ENCODE measurements at places on chromosomes 13 and 19.

DNA sequence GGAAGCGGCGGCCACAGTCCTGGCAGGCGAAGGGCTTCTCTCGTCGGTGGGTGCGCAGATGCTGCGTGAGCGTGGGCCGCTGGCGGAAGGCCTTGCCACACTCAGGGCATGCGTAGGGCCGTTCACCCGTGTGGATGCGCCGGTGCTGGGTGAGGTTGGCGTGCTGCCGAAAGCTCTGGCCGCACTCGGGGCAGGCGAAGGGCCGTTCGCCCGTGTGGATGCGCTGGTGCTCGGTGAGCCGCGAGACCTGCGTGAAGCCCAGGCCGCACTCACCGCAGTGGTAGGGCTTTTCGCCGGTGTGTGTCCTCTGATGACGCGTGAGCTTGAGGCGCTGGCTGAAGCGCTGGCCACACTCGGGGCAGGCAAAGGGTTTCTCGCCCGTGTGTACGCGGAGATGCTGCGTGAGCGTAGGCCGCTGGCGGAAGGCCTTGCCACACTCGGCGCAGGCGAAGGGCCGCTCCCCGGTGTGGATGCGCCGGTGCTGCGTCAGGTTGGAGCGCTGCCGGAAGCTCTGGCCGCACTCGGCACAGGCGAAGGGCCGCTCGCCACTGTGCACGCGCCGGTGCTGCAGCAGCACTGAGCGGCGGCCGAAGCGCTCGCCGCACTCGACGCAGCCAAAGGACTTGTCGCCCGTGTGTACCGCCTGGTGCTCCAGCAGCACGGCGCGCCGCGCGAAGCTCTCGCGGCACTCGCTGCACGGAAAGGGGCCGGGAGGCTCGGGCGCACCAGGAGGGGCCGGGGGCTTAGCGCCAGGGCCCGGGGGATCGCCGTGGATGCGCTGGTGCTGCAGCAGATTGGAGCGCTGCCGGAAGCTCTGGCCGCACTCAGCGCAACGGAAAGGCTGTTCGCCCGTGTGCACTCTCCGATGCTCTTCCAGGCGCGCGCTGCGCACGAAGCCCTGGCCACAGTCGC, 4.0 kb upstream of the UBE2M start:
- no peak for DNase-seq

DNA sequence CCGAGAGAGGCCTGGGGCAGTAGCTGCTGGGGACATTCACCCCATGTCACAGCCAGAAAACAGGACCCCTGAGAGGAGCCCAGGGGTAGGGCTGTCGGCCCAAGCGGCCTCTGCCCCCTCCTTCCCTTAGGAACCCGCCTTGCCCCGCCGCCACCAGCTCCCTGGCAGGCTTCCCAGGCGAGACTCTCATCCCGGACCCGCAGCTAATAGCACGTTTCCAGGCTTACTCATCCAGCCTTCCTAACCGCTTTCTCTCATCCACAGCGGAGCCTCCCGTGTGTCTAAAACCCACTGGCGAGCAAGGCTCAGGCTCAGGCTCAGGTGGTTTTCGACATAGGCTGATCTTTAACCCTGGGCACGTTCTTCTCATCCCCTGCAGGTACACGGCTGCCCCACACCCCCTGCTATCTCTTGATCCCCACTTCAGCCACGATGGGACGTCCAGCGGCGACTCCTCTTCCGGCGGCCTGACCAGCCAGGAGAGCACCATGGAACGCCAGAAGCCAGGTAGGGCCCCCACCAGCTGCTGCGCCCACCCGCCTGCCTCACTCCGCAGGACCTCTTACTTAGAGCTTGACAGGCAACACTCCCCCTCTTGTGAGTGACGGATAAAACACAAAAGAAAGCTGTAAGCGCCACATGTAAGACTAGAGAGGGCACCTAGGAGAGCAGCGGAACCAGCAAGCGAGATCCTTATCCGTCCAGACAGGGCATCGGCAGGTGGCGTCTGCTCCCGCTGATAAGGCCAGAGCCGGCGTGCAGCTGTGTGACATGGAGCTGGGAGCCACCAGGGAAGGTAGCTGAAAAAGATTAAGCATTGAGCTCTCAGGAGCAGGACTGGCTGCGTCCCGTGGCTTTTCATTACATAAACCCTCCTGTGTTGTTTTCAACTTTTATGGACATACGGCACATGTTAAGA, 71.3 kb downstream of the DPF1 start:
- no peak for DNase-seq

- DNase-seq: no peak
Measured at GRCh38 chr13:75312884-75313520, 169.0 kb downstream of the TBC1D4 start.

DNA sequence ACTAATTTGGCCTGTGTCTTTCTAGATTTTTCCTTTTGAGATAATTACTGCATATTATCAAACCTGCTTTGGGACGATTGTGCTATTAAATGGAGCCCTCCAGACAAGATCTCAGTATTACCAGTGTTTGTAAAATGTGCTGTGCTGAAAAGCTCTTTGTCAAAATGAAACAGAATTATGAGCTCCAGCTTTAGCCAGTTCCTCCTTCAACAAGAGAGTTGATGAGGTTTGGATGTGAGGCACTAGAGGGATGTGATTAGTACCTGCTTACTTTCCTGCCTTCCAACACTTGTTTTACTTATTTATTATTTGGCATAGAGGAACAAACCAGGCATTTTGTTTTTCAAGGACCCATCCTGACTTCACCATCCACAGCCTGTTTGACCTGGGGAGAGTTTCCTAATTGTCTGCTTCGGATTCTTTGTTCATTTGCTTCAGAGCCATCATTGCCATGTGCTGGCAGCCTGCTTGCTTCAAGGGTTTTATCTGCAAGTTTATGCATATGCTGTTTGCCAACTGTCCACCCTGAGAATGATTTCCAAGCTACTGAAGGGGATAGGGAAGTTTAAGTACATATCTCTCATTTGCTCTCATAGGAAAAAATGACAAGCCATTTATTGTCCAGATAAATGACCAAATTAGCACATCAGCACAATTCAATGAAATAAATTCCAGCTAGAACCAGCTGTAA, 32.9 kb upstream of the CPB2 start:
- DNase-seq: no peak

DNA sequence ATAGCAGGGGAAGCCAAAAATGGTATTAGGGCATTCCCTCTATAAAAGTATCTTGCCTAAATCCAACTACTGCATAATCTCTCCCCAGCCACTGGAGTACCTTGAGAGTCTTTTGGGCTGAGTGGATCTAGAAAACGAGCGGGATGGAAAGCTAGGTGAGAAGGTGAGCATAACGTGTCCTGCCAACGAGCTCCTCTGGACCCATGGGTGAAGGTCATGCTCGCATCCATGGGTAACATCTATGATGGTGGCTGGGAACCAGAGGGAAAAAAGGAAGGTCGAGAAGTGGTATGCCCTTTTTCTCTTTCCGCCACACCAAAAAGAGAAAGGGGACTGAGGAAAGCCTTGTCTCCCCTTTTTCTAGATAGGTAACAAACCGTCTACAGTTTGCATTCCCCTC, 63.0 kb downstream of the ZNF208 start:
- DNase-seq: no peak

DNA sequence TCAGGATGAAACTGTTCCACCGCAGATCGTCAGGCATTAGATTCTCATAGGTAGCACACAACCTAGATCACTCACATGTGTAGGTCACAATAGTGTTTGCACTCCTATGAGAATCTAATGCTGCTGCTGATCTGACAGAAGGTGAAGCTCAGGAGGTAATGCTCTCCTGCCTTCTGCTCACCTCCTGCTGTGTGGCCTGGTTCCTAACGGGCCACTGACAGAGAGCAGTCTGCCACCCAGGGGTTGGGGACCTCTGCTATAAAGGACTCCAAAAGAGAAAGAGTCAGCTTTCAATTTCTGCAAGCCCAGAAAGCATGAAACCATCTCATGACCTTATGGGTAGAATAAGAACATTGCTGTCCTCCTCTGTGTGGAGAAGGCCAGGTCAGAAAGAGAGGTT, 43.5 kb upstream of the PCCA start:
- DNase-seq: no peak

All from stimulated activated CD8-positive, alpha-beta memory T cell treated with anti-CD3 and anti-CD28 coated beads, Interleukin-7, amount 100 ng/mL, for 4 hours (primary cell).